Spleen (tissue), 13 donors: ENCODE measurements at places on chromosomes 11 and 22. TPM values are rescaled to one million over a fixed set of nuclear protein-coding genes. Genes with fewer than 3 reads are reported as not detected.

The ZNF280B gene
- total RNA-seq, result 2.7 TPM

The DBX1 gene
- total RNA-seq, result not detected

The OR52E8 gene
- not detected for total RNA-seq

The FOLR2 gene
- total RNA-seq, result 23.1 TPM

The GAB4 gene
- total RNA-seq, result 0.25 TPM

The C1QTNF5 gene
- total RNA-seq, result 55.0 TPM

The CECR2 gene
- 1.1 TPM for total RNA-seq

The FDXACB1 gene
- total RNA-seq, result 3.1 TPM

The TMEM191B gene
- not detected for total RNA-seq

The ALG9 gene
- total RNA-seq, result 57.5 TPM

The PANX1 gene
- total RNA-seq, result 14.0 TPM
